ENCODE measurements at places on chromosomes 2 and 18. TPM values are rescaled to one million over a fixed set of nuclear protein-coding genes. Genes with fewer than 3 reads are reported as not detected.
A peak's percentile ranks its signal among the peaks of the same experiment; 100 is the strongest.

Gene RAB31
- total RNA-seq: 36.0 TPM

DNA sequence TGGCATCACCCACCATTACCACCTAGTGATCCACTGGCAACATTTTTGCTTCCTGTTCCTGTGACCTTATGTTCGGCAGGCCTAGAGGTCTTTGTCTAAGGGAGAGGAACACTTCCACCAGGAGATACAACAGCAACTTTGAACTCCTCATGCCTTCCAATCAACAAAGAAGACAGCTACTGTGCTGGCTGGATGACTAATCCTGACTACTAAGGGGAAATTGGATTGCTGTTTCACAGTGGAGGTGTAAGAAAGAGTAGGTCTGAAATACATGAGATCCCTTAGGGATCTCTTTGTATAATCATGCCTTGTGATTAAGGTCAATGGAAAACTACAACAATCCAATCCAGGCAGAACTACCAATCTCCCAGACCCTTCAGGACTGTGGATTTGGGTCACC lies 45.2 kb downstream of the EIF2AK3 start:
- H3K4me3 ChIP-seq: no peak overlapping the region
- H3K27me3 ChIP-seq: no peaks in the 10 kb centered on the region
- H3K36me3 ChIP-seq: peaks cover 81% of the 10 kb centered on the region
- no peaks in the 10 kb centered on the region for H3K4me1 ChIP-seq

DNA sequence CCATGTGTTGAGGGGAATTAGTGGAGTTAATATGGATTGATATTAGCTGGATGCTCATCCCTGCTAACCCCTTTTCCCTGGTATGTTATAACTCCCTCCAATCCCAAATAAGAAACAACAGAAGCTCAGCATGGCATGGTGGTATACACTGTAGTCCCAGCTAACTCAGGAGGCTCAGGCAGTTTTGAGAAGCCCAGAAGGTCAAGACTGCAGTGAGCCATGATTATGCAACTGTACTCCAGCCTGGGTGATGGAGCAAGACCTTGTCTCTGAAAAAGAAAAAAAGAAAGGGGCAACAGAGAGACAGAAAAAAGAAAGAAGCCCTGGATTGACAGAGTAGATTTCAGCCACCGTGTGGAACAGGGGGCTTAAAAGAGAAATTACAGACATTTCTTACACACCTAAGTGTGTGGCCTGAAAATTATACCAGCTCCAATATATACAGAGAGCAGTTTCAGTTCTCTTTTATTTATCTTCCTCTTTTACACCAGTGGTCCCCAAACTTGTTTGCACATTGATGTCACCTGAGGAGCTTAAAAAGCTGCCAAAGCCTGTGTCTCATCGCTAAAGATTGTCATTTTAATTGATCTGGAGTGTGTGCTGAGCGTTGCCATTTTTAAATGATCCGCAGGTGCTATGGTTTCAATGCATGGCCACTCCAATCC lies 203.6 kb downstream of the UBE2E3 start:
- H3K36me3 ChIP-seq: no peaks in the 10 kb centered on the region
- H3K4me3 ChIP-seq: no peak overlapping the region
- H3K4me1 ChIP-seq: peaks cover 18% of the 10 kb centered on the region
- no peak for DNase-seq
- H3K27ac ChIP-seq: peak overlapping the region; percentile 38

DNA sequence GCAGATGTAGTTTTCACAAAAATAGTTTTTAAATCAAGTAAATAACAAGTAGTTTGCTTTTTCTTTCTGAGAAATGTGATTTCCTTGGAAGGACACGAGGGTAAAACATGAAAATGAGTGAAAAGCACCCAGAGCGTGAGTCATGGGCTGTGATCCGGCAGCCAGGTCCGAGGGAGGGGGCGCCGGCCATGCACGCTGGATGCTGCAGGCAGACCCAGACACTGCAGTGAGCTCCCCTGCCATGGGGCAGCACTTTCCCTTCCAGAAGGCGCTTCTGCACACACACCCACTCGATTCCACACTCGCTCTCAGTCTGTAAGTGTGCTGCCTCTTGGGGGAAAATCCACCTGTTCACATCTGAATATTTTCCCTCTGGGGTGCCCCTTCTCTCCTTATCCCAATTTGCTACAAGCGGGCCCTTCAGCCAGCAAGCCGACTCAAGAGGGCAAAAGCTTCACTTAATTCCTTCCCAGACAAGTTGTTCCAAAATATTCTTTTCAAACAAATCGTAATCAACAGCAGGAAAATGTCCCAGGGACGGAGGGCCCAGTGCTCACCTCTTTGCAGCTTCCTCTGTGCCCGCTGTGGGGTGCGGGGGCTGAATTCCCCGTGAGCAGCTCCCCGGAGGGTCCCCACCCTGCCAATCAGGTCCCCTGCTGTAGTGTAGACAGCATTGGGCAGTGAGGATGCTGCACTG lies 87.0 kb upstream of the ID2 start:
- no peak overlapping the region for H3K4me3 ChIP-seq
- no peak for DNase-seq
- H3K27ac ChIP-seq: no peak overlapping the region
- no peaks in the 10 kb centered on the region for H3K36me3 ChIP-seq
- no peaks in the 10 kb centered on the region for H3K4me1 ChIP-seq
- H3K27me3 ChIP-seq: peaks cover 14% of the 10 kb centered on the region

DNA sequence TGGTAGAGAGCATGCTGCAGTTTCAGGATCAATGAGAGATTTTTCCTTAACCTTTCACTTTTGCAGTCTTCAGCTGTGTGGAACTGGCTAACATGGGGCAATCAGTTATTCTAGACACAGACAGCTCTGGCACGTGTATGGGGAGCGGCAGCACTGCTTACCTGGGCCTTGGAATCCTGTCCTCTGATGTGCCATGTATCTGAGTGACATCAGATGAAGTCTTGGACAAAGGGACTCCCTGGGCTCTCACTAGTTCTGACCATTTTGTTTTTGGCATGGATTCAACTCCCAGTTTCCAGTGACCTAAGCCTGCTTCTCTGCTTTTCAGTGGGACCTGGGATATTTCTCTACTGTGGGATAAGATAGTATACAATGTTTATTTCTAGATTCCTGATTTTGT lies 54.3 kb downstream of the RNF144A start:
- H3K4me1 ChIP-seq: no peaks in the 10 kb centered on the region
- H3K27ac ChIP-seq: no peak overlapping the region
- H3K36me3 ChIP-seq: no peaks in the 10 kb centered on the region
- no peaks in the 10 kb centered on the region for H3K27me3 ChIP-seq
- DNase-seq: no peak
- H3K4me3 ChIP-seq: no peak overlapping the region

DNA sequence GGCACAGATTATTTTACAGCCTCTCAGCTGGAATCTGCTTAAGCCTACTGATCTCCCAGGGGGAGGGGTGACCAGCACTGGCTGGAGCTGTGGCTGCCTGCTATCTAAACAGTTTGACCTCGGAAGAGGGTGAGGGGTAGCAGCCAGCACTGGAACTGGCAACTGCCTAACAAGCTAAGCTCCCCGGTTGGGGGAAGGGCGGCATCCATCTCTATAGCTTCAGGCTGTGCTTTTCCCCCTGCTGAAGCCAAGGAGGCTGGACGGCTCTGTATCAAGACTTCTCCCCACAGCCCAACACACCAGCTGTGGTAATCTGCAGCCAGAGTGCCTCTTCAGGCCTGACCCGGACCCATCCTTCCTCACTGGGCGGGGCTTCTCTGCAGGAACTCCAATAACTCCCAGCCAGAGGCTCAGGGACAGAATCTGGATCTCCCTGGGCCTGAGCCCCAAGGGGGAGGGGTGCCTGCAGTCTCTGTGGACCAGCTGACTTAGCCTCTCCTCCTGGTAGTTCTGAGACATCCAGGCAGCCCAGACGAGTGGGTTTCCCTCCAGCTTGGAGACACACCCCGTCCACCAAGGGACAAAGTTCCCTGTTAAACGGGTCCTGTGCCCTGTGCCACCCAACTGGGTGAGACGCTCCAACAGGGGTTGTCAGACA lies 560.2 kb downstream of the LRP1B start:
- H3K27ac ChIP-seq: no peak overlapping the region
- no peak overlapping the region for H3K4me3 ChIP-seq
- no peaks in the 10 kb centered on the region for H3K27me3 ChIP-seq
- DNase-seq: no peak
- H3K4me1 ChIP-seq: no peaks in the 10 kb centered on the region

DNA sequence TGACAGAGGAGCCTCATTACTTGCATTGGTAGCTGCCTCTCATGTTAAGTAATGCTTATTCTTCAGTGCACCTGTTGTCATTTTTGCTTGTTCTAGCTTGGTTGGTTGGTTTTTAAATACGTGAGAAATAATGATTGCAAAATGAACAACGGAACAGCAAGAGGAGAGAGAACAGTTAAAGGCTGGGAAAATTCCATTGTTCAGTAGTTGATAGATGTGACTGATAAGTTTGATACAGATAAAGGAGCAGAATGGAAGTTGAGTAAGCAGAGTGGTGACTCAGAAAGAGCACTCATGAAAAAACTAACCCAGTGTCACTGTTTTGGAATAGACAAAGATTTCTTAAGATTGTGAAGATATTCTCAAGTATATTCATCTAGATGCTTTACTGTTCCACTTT lies 50.5 kb downstream of the MTA3 start:
- no peak for DNase-seq
- no peaks in the 10 kb centered on the region for H3K27me3 ChIP-seq
- no peaks in the 10 kb centered on the region for H3K4me1 ChIP-seq
- H3K4me3 ChIP-seq: no peak overlapping the region
- H3K27ac ChIP-seq: no peak overlapping the region

DNA sequence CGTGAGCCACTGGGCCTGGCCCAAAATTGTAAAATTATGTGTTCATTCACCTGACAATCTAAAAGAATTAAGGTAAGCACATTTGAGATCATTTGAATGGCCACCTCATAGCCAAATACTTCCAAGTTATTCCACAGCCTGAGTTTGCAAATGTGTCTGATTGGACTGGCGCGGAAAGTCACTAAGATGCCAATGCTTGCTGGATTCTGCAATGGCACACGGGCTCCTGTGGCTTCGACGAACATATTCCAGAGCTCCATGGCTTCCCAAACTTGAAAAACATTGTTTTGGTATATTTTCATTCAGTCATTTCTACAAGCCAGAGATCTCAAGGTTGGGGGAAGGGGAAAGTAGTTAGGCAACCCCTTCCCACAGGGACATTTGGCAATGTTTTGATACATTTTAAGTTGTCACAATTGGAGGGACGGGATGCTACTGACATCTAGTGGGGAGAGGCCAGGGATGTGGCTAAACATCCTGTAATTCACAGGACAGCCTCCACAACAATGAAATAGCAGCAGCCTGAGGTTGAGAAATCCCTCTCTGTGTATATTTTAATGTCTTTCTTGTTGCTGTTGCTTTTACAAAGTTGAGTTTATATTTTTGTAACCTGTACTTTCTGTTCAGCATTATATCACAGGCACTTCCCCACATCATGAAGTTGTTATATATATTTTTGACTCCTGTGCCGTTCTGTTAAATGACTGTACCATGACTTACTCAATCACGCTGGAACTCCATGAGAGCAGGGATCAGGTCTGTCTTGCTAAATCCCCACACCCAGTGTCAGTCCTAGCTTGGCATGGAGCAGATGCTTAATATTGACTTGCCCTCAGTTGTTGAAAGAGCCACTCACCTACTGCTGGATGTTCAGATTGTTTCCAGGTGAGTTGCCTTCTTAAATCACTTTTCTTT lies 56.9 kb downstream of the COL4A4 start:
- H3K36me3 ChIP-seq: peaks cover 10% of the 10 kb centered on the region
- H3K27me3 ChIP-seq: no peaks in the 10 kb centered on the region
- no peaks in the 10 kb centered on the region for H3K4me1 ChIP-seq
- H3K27ac ChIP-seq: no peak overlapping the region

- DNase-seq: no peak
- H3K27ac ChIP-seq: peak overlapping the region; percentile 99
- H3K36me3 ChIP-seq: no peaks in the 10 kb centered on the region
These were observed 20.0 kb upstream of the CXCR4 start for GRCh38 chr2:136137982-136138381.

GRCh38 chr2:190740449-190740848 lies 91.6 kb downstream of the NAB1 start:
- H3K27ac ChIP-seq: no peak overlapping the region
- H3K27me3 ChIP-seq: peaks cover 2% of the 10 kb centered on the region
- H3K4me1 ChIP-seq: no peaks in the 10 kb centered on the region

Gene CNDP1
- 0.33 TPM for total RNA-seq

Gene UGT1A8
- not detected for total RNA-seq

DNA sequence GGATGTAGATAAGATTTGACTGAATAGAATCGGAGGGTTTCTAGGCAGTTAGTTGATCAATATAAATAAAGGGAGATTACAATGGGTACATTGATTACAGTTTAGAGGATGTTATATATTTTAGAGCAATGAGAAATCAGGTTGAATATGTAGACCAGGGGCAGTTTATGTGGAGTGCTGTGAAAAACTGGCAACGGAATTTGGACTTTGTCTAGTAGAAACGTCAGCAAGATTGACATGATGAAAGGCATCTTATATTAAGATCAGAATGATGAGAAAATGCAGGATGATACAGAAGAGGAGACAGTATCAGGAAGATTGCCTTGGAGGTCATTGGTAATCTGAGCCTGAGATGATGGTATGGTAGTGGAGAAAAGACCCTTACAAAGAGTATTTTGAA lies 39.9 kb downstream of the RAB10 start:
- no peak overlapping the region for H3K27ac ChIP-seq
- H3K4me3 ChIP-seq: no peak overlapping the region
- DNase-seq: no peak
- H3K36me3 ChIP-seq: peaks cover 2% of the 10 kb centered on the region

Gene SERPINB13
- not detected for total RNA-seq

DNA sequence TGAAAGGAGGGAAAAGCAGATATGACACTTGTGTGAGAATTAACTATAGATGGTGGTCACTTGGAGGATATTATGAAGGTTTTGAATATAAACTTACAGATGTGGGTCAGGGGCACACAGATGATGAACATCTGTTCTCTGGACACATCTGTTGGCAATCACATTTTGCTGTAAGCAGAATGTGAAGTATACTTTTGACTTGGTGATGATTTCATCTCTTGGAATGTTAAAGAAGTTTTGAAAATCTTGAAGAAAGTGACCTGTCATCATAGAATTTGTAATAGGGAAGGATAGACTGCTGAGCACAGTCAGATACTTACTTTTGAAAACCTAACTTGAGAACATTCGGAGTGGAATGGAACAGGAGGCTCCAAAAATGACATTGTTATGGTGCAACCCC lies 40.2 kb downstream of the PIKFYVE start:
- H3K27me3 ChIP-seq: no peaks in the 10 kb centered on the region
- peak overlapping the region; percentile 3 for H3K27ac ChIP-seq
- DNase-seq: no peak
- no peak overlapping the region for H3K4me3 ChIP-seq
- H3K4me1 ChIP-seq: peaks cover 18% of the 10 kb centered on the region
- peaks cover 54% of the 10 kb centered on the region for H3K36me3 ChIP-seq

Gene CRYGD
- total RNA-seq: not detected

DNA sequence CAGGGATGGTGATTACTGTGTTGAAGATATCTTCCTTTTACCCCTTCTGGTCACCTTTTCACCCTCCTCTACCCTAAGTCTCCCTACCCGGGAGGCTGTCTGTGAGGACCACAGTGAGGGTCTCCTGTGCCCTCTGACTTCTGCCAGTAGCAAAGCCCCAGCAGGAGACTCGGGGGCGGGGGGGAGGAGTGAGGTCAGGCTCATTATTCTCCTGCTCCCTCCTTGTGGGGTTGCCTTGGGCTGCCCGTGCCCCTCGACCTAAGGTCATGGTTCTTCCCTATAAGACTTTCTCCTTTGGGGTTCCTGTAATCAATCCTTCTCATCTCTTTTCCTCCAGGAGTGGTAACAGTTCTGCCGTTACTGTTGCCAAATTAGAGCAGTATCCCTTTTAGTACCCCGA lies 65.5 kb downstream of the GREB1L start:
- no peaks in the 10 kb centered on the region for H3K4me1 ChIP-seq
- no peaks in the 10 kb centered on the region for H3K36me3 ChIP-seq
- no peak for DNase-seq
- H3K4me3 ChIP-seq: no peak overlapping the region

- no peaks in the 10 kb centered on the region for H3K4me1 ChIP-seq
- no peak overlapping the region for H3K4me3 ChIP-seq
- no peaks in the 10 kb centered on the region for H3K36me3 ChIP-seq
- H3K27me3 ChIP-seq: no peaks in the 10 kb centered on the region
These were observed 135.2 kb downstream of the VWC2L start for GRCh38 chr2:214545898-214546542.

All from activated B cell treated with CpG ODN at 0.5 μM for 24 hours (primary cell).